GM23338 (cell line): ENCODE measurements at places on chromosomes 3 and 15. TPM values are rescaled to one million over a fixed set of nuclear protein-coding genes. Genes with fewer than 3 reads are reported as not detected.

PTH1R gene
- polyA plus RNA-seq = 1.1 and 1.9 TPM in 2 replicates

GRCh38 chr15:51195459-51195858 is 100.8 kb upstream of the TNFAIP8L3 start:
- no peak for DNase-seq

- DNase-seq = no peak
These were observed 337.3 kb upstream of the ARHGEF26 start for GRCh38 chr3:153783741-153784480.

DNA sequence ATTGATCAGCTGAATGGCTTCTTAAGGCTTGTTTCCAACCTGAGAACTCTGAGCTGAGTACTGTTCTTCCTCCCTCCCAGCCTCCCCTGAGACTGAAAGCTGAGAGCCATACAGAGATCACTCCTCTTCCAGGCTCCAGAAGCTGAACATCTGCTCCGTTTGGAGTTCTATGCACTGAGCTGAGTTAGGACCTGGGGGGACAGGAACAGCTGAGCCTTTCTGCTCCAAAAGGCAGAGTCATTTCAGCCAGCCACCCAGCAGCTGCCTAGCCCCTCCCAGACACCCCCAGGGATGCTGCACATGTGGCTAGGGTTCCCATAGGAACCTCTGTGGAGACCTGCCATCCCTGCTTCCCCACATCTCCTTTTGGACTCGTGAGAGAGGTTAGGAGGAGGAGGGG is 64.2 kb upstream of the GLCE start:
- DNase-seq = no peak

GRCh38 chr3:190301591-190301990 is 20.7 kb downstream of the CLDN1 start:
- no peak for DNase-seq

DNA sequence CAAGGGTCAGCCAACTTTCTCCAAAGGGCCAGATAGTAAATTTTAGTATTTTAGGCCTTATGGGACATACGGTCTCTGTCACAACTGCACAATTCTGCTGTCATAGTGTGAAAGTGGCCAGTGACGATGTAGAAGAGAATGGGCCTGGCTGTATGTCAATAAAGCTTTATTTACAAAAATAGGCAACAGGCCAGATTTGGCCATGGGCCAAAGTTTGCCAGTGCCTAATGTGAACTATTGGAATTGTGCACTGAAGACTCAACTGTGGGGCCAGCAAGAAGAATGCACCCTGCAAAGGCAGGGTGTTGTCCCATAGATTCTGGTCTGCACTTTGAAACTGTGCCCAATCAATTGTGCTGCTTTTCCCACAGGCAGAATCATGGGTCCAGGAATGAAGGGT is 69.4 kb upstream of the PRR23E start:
- DNase-seq = no peak

DNA sequence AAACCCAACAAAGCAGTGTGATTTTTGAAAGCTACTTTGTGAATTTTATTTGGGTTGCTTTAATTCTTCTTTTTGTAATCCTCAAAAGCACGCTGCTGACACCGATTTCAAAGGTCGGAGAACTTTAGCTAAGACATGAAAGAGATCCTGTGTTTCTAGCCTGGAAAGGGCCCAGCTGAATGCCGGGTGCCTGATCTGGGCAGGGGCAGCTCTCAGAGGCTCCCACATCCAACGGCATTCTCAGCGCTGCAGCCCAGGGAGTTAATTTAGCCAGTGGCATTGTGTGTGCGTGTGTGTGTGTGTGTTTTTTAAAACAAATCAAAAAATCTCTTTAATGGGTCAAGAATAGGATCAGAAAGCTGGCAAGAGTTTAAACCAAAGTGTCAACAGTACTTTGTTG is 6.6 kb downstream of the RBP1 start:
- no peak for DNase-seq
